ENCODE measurements at places on chromosomes 6 and 20.

DNA sequence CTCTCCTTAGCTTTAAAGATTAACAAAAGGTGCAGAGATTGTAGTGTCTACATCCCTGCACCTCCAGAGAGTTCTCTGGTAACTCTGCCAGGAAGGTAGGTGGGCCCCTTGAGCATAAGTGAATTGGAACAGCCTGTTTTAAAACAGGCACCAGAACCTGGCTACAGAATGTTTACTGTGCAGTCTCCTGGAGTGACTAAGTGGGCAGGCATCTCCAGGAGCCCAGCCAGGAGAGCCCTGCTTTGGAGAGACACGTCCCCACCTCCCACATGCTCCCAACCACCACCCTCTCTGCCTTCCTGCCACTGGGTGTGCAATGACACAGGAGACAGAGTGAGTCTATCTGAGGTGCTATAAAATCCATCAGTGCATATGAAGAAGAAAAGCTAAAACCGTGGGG lies 110.3 kb upstream of the EYA4 start:
- no peak for DNase-seq

GRCh38 chr20:37231947-37232630 lies 29.5 kb downstream of the GHRH start:
- no peak for DNase-seq

- no peak for DNase-seq
These were observed 17.3 kb downstream of the FOXA2 start for GRCh38 chr20:22566876-22567658.

GRCh38 chr20:51569815-51570738 lies 27.6 kb upstream of the NFATC2 start:
- no peak for DNase-seq

DNA sequence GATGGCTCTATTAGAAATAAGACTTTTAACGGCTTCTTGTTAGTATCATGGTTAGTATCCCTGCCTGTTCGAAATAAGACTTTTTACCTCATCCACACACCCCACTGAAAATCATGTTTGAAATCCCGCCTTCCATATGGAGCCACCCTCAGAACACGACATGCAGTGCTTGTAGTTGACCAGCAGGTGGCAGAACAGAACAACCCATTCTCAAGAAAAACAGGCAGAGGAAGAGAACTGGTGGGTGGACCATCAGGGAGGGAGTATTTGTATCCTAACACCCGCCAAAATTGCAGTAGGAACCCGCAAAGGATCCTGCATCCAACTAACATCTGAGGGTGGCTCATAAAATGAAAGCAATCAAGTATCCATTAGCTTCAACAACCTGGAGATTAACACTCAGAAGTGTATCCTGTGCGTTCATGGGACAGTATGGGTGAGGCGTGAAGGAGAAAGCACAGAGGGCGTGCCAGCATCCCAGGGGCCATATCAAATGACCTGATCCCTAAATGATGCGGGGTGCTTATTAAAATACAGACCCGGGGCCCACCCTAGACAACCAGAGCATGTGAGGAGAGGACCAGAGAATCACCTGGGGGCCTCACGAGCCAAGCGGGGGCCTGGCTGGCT lies 89.6 kb upstream of the NHSL1 start:
- DNase-seq: peak; percentile 57

DNA sequence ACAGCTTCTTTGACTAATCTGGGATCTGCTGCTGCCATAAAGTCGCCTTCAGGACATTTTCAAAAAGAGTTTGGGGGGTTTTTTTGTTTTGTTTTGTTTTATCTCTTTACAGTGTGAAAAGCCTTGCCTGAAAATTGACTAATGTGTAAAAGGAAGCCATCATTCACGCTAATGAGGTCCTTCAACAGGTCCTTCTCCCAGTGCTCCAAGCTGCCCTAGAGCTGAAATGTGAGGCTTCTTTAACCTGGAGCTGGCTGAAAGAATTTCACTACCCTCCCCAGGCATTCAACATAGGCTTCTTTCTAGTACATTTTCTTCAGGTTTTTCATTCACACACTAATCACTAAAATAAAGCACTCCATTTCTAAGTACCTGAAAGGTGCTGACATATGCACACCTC lies 145.1 kb upstream of the PRDM1 start:
- DNase-seq: no peak

GRCh38 chr20:13302647-13303450 lies 81.8 kb downstream of the ISM1 start:
- DNase-seq: no peak

GRCh38 chr20:62780204-62780603 lies 16.1 kb upstream of the MRGBP start:
- no peak for DNase-seq

DNA sequence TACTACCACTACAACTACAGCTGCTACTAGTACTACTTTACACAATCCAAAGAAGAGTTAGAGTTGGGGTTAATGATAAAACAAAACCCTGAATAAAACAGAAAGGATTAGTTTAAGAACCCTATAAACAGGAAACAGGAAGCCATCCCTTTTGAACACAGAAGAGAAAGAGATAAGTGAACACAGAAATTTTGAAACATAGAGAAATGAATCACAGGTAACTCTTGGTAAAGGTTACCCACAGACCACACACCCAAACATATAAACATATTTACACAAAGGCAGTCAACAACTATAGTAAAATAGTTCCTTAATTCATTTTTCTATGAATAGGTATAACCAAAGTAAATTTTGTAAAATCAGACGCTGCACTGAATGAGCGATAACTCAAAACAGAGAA lies 98.1 kb downstream of the RNGTT start:
- DNase-seq: no peak
